ENCODE measurements at places on chromosomes 4 and X.

- no peak for DNase-seq
Observed at GRCh38 chrX:43581167-43581566, 74.9 kb upstream of the MAOA start.

DNA sequence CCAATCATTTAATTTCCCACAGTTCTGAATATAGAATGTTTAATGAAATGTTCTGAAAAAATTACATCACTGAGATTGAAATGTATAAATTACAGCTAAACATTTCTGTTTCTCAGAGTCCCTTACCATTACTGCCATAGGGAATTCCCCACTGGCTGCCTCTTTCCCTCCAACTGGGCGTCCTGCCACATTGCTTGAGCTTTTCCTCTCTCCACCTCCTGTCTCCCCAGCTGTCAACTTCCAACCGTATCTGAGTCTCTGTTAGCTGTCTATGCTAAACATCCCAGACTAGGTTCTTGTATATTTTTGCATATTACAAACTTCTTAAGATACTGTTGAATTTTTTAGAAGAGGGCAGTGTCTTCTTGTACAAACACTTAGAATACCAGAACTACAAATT lies 407.3 kb upstream of the SLIT2 start:
- DNase-seq = no peak

DNA sequence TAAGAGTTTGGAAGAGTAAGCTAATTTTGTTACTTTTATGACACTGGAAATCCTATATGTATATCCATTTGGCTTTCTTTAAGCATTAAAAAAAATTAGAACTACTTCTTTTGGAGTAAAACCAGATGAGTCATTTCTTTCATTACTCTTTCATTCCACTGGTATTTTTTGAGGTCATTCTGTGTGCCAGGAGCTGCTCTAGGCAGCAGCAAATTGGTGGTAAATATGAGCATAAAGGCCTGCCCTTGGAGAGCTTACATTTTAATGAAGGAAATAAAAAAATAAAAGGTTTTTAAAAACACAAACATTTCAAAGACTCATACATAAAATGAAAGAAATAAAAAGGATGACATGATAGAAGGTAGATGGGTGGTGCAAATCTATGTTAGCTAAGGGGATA lies 37.4 kb downstream of the MID1 start:
- DNase-seq = no peak

DNA sequence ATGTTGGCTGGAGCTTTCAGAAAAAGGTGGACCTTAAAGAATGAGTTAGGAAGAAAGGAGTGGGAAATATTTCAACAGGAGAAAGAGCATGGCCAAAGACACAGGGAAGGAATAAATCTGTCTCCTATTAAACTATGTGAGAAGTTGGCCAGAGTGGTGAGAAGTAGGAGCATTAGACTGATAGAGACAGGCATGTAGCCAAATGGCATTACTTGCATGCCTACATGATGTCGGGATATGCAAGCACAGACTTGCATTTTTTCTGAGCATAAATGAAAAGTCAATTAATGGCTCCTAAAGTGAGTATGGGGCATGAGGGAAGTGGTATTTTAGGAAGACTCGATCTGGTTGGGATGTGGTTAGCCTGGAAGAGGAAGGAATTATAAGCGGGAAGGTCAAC lies 279.6 kb upstream of the PITX2 start:
- DNase-seq = no peak
